ENCODE measurements at places on chromosomes 16 and 17. TPM values are rescaled to one million over a fixed set of nuclear protein-coding genes. Genes with fewer than 3 reads are reported as not detected.

The CA10 gene
- total RNA-seq, result 0.96 TPM

The TMEM235 gene
- not detected for total RNA-seq

The FBXL16 gene
- total RNA-seq, result 29.0 TPM

GRCh38 chr16:67252609-67253497 is 4.1 kb downstream of the SLC9A5 start:
- no peak for DNase-seq

- no peak for DNase-seq
Observed at GRCh38 chr16:67391424-67392300, 1.6 kb downstream of the TPPP3 start.

Measured in T-helper 17 cell (primary cell).